Mucosa of descending colon (tissue), 3 donors: ENCODE measurements at places on chromosomes 6 and 20.

GRCh38 chr6:70375882-70376281 lies 37.4 kb upstream of the FAM135A start:
- DNase-seq, result no peak

- DNase-seq, result no peak
These were observed 27.3 kb upstream of the FOXA2 start for GRCh38 chr20:22611636-22612035.

- DNase-seq, result peak; percentile 13
These were observed 1234.7 kb upstream of the GJE1 start for GRCh38 chr6:140897804-140898573.

GRCh38 chr6:23280437-23280836 lies 711.1 kb downstream of the HDGFL1 start:
- DNase-seq, result no peak

DNA sequence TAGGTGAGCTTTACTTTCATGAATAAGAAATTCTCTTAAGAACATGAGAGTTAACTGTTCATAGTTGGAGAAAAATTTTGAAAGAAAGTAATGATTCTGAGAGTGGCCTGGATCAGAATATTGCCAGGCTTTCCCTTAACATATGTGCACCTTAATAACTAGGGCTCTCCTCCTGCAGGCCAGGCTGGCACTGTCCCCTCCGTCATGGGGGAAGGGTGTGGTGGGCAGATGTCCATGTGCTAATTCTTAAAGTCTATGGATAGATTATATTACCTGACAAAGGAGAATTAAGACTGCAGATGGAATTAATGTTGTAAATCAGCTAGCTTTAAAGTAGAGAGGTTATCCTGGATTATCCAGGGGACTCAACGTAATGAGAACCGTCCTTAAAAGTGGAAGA lies 10.9 kb upstream of the KLHL32 start:
- no peak for DNase-seq

DNA sequence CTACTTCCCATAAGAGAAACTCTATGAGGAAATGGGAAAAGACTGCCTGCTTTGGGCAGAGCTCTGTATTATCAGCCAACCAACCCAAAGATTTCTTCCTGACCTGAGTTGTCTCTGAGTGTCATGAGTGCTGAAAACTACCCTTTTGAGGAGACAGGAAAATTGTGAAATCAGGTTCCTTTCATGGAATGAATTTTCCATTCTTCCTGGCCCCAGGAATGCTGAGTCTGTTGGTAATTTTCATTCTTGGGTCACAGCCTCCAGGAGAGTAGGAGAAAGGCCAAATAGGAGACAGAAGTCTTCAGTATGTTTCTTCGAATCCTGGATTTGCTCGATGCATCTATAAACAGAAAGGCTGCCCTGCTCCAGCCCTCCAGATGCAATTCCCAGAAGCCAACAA lies 53.6 kb downstream of the SCML4 start:
- no peak for DNase-seq

GRCh38 chr6:43886067-43886461 lies 116.1 kb downstream of the VEGFA start:
- no peak for DNase-seq

DNA sequence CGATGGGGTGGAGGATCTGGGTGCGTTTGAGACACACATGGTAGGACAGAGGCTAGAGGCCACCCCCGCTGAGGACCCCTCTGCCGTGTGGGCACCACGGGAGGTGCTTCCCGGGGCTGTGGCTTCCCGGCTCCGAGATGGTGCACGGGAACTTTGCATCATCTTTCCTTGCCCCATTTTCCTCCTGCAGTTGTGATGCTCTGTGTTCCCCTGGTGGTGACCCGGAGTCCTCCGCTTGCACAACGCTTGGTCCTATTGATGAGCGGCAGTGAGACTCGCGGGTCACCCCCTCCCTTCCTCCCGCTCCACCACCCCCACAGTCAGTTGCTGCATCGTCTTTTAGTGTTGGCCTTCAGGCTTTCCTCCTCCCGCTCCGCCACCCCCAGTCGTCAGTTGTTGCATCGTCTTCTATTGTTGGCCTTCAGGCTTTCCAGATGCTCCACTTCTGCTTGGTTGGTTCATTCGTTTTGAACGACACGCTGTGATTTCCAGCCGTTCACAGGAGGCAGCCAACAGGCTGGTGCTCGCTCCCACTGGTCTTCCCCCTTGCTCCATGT lies 37.3 kb downstream of the PYGB start:
- no peak for DNase-seq

DNA sequence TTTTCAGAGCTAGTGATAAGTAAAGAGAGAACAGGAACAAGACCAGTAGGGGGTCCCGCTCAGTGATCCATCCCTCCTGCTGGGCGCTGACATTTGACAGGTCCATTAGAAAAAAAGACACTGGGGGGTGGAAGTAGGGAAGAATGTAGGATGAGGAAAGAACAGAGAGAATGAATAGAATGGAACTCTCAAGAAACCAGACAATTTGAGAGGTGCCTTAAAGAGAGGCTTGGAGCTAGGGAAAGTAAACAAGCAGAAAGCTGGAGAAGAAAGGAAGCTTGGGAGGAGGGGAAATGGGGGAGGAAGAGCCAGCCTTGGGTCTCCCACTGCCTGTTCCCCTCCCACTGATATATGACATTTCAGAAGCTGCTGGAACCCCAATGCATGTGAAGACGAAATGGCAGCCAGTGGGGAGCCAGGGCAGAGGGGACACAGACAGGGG lies 8.4 kb downstream of the GABBR1 start:
- no peak for DNase-seq

DNA sequence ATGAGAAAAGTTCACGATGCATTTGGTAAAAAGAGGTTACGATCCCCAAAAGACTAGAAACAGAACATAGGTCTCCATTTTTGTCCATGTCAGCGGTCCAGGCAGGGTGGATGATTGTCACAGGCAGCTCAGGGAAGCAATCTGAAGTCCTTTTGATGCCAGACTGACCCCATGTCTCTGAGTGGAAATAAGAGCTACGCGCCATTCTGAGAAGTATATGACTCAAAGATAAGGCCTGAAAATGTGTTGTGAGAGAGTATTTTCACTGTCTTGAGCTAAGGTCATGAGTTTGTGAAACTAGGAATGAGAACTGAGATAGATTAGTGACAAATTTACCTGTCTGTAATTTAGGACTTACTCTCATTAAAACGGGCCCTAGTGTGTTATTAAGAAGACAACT lies 69.5 kb downstream of the LYRM4 start:
- no peak for DNase-seq

DNA sequence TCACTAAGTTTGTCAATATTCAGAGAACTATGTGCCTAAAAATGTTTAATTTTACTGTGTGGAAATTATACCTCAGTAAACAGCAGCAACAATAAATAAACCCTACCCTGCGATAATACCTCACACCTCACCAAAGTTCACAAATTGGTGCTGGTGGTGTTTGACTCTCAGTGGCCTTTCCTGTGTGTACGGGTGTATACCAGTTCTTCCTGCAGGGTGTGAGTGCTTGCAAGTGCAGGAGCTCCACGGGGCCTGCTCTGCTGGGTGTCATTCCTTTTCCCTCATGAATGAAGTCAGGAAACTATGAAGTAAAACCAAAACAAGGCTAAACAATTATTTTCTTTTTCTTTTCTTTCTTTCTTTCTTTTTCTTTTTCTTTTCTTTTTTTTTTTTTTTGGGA lies 4.1 kb upstream of the ENPP5 start:
- DNase-seq, result no peak

DNA sequence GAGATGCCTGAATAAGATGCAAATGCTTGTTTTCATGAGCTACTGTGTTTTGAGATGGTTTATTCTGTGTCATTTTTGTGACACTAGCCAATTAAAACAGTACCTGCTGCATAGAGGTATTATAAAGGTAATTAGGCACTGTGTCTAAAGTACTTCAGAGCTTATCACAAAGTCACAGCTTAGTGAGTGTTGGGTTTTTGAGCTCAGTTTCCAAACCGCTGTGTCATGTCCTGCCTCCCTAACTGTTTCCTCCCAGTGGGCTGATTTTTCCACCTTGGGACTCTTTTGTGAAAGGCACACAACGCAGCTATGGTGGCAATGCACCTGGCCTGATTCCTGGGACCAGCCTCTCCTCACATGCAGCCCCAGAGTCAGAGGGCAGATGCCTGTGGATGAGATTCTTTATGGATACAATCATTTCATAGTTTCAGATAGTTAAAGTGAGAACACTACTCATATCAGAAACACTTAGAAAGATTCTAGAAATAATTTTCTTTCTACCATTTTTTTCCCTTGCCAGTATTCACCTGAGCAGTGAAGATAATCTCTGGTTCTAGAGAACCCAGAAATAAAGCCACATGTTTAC lies 41.3 kb upstream of the TAGAP start:
- DNase-seq, result no peak

DNA sequence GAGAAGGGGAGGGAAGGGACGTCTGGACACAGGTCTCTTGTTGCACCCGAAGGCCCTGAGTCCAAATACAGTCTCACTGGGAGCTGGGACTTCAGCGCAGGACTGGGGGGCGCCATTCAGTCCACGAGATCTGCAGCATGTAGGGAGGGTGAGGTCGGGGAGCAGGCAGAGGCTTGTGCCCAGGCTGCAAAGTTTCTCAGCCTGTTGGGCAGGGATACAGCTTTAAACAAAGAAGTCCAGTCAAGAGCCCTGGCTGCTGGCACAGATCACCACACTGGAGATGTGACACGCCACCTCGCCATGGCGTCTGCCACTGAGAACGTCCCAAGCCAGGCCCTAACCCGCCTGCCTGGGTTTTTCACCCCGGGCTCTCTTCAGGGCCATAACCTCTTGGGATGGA lies 256.6 kb downstream of the DLL1 start:
- DNase-seq, result no peak

DNA sequence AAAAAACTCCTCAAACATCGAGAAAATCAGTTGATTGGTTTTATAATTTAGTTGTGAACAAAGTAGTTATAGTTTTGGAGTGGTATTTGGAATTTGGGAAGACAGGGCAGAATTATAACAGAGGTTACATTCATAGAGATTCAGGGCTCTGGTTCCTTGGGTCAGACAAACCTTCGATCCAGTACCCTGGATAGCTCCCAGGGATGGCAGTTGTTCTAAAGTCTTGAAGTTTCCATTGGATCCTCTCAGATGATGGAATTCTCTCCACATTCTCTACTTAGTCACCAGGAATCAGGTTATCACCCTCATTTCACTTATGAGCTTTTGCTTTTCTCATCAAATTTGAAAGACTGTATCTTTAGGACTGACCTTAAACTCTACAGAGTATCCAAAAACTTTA lies 285.1 kb downstream of the CENPW start:
- no peak for DNase-seq

GRCh38 chr6:126245077-126245476 lies 94.8 kb upstream of the CENPW start:
- no peak for DNase-seq

- no peak for DNase-seq
These were observed 664.8 kb upstream of the MMS22L start for GRCh38 chr6:97947841-97948240.

GRCh38 chr20:49964964-49965780 lies 17.6 kb upstream of the SNAI1 start:
- DNase-seq, result peak; percentile 58

- DNase-seq, result no peak
These were observed 458.7 kb upstream of the RUNX2 start for GRCh38 chr6:44869321-44869897.

GRCh38 chr20:24836661-24837299 lies 112.3 kb upstream of the CST7 start:
- no peak for DNase-seq

DNA sequence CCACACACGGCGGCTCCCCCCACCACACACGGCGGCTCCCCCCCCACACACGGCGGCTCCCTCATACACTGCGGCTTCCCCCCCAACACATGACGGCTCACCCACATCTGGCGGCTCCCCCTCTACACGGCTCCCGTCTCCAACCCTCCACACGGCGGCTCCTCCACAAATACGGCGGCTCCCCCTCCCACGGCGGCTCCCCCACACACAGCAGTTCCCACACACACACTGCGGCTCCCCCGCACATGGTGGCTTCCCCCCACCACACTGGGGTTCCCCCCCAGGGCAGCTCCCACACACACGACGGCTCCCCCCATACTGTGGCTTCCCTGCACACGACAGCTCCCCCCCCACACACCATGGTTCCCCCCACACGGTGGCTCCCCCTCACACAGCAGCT lies 98.0 kb downstream of the TTLL2 start:
- DNase-seq, result no peak

DNA sequence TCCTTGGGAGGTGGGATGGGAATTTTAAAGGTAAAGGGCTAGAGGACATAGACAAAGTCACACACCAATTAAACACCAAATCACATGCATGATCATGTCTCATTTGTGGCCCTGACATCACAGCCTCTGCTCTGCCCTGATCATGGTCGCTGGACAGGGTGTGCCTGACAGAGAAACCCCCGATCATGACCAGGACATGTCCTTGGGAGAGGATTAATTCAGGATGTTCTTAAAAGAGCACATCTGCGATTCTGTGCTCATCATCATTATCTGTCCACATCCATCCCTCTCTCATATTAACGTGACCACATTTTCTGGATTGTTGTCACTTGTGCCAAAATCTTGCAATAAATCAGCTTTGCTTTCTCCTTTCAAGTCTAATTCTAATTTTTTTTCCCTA lies 7.7 kb upstream of the PBOV1 start:
- DNase-seq, result no peak

DNA sequence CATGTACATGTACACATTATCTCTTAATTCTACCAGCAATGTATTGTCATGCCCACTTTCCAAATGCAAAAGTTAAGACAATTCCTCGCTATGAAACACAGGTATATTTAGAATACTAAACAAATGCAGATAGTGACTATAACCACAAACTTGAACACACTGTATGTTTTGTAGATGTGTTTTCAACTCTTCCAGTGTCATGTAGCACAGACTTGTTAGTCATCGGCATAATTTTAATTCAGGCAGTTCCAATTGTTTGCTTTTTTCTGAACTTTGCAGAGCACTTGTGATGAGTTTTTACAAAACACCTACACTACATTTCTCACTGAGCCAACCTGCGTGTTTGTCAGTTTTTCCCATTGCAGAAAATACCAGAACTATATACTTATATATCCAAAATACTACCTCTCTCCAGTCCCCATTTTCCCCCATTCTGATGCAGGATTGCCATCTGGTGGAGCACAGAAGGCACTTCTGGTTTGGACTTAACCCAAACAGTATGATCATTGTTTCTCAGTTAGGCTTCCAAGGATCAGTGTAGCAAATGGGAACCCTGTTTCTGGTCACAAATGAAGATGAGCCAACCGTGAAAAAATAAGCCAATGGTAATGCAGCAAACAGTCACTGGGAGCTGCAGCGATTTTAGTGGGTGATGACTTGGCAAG lies 143.4 kb downstream of the ADGRB3 start:
- no peak for DNase-seq
